ENCODE measurements at places on chromosomes 2 and 18. TPM values are rescaled to one million over a fixed set of nuclear protein-coding genes. Genes with fewer than 3 reads are reported as not detected.
A peak's percentile ranks its signal among the peaks of the same experiment; 100 is the strongest.

- H3K27ac ChIP-seq, result no peak overlapping the region
- H3K27me3 ChIP-seq, result no peaks in the 10 kb centered on the region
- DNase-seq, result no peak
- H3K4me1 ChIP-seq, result no peaks in the 10 kb centered on the region
- no peak overlapping the region for H3K4me3 ChIP-seq
- H3K36me3 ChIP-seq, result no peaks in the 10 kb centered on the region
These were observed 18.0 kb upstream of the PDE1A start for GRCh38 chr2:182444806-182445205.

DNA sequence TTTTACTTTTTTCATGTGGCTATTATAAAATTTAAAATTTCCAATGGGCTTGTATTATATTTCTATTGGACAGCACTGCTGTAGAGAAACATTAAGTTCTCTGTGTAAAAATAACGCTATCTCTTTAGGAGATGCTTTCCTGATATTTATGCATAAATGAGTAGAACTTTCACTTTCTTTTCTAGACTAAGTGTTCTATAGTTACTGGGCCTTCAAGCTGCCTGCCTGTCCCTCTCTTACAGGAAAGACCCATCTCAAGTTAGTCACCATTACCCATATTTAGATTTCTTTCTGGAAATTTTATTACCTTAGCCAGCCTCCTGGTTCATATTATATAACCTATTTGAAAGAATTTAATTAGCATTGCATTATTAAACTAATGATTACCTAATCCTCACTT, 4.8 kb downstream of the ITGA4 start:
- peaks cover 53% of the 10 kb centered on the region for H3K4me1 ChIP-seq
- H3K36me3 ChIP-seq, result no peaks in the 10 kb centered on the region
- peak; percentile 40 for DNase-seq
- H3K27me3 ChIP-seq, result no peaks in the 10 kb centered on the region

DNA sequence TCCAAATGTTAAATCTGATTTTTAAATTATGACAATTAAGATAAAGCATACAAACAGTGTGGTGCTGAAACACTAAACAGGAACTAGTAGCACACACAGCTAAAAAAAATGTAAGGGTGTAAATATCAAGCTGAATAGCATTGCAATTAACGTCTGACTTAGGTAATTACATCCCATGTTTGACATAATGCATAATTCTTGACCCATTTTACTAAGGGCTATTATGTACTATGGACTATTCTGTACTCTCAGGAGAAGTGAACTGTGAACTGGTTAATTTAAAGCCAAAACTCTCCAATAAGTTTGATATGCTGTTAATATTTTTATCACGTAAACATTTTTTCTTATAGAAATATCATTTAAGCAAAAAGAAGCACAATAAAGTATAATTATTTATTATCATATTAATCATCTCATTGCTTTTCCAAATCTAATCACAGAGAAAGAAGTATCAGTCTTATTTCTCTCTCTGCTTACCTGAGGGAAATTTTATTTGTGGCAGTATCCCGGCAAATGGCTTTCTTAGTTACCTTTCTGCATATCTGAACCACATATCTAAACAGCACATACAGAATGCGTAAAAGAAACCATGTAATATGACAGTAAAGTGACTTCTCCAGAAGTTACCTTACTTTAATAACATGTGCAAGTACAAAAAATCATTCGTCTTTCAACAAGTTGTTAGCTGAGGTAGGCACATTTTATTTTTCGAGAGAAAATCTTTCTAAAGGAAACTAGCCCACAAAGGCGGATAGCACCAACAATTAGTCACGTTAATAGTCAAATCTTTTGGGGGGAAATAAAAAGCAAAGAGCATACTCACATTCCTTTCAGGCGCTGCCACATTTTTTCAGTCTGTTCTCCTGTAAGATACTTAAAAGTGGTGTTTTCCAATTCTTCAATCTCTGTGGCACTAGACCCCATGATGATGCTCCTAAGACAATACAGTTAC, 94.9 kb upstream of the PDE1A start:
- H3K36me3 ChIP-seq, result no peaks in the 10 kb centered on the region
- no peak for DNase-seq
- H3K27ac ChIP-seq, result no peak overlapping the region
- no peaks in the 10 kb centered on the region for H3K4me1 ChIP-seq
- no peak overlapping the region for H3K4me3 ChIP-seq

- no peaks in the 10 kb centered on the region for H3K4me1 ChIP-seq
- DNase-seq, result no peak
- H3K36me3 ChIP-seq, result no peaks in the 10 kb centered on the region
- no peaks in the 10 kb centered on the region for H3K27me3 ChIP-seq
- no peak overlapping the region for H3K27ac ChIP-seq
- no peak overlapping the region for H3K4me3 ChIP-seq
These were observed 835.9 kb upstream of the CHAC2 start for GRCh38 chr2:52931660-52932059.

DNA sequence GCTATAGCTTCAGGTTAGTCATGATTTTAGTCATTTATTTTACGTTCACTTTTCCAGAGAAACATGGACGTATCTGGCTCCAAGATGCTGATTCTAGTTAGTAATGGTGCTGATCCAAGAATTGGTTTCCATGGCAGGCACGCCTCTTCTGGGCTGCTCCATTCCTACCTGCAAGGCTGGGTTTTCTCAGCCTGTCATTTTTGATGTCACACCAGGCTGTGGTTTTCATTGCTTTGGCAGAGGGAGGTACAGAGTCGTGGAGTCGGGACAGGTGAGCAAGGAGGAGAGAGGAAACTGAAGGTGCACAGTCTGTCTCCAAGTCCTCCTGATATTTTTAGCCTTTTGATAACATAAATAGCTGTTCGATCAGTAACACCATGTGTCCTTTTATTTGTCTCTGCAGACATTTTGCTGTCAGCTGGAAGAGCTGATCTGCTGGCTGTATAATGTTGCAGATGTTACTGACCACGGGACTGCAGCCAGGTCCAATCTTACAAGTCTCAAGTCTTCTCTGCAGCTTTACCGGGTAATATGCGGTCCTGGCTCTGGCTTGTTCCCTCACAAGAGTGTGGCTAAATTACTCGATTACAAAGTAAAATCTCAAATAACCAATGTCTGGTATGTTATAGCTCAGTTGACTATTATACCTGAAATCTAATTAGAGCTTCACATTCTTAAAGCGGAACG, 17.8 kb downstream of the CEP68 start:
- no peaks in the 10 kb centered on the region for H3K27me3 ChIP-seq
- DNase-seq, result no peak
- H3K4me3 ChIP-seq, result no peak overlapping the region
- peaks cover 4% of the 10 kb centered on the region for H3K4me1 ChIP-seq
- H3K36me3 ChIP-seq, result peaks cover 45% of the 10 kb centered on the region

DNA sequence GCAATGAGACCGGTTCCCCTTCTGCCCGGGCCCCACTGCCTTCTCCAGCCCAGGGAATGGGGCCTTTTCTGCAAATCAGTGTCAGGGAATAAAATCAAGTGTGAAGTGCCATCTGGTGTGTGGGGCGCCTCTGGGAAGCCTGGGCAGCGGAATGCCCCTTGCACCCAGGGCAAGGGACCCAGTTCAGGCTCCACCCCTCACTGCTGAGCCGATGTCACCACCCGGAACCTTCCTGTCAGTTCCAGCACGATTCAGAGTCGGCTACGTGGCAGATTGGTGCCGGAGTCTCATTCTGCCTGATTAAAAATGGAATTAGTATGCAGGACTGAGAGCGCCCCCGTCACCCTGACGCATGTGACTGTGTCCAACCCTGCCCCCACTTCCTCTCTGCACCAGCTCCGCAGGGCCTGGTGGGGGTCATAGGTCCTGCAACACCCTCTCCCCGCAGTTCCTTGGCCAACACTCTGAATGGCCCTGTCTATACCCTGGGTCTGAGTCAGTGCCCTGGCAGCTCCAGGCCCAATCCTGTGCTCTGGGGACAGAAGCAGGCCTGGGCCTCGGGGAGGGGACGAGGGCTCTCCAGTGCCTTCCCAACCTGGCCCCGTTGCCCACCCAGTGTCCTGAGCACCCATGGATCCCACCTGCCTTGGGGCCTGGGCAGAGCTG, 8.2 kb upstream of the ALPI start:
- no peak overlapping the region for H3K27ac ChIP-seq
- H3K4me1 ChIP-seq, result no peaks in the 10 kb centered on the region
- no peak overlapping the region for H3K4me3 ChIP-seq
- no peaks in the 10 kb centered on the region for H3K27me3 ChIP-seq

DNA sequence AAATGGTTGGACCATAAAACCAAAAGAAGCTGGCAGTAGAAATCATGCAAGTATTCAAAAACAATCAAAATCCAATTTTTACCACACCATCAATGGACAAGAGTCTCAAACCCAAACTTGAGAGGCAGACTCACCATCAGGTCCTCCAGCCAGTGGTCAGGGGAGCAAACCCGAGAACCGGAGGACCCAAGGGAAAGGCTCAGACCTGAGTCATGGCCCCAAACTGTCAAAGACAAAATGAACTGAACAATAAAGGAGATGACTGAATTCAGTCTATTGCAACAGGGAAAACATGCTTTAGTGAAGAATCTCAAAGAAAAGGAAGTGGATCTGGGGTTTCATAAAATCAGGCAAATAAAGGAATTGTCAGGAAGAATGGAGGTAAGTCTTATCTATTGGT, 150.7 kb upstream of the MGAT5 start:
- DNase-seq, result no peak
- no peaks in the 10 kb centered on the region for H3K27me3 ChIP-seq
- H3K27ac ChIP-seq, result no peak overlapping the region
- H3K36me3 ChIP-seq, result no peaks in the 10 kb centered on the region

SLC14A1 gene
- 2.8 TPM for total RNA-seq

- H3K27ac ChIP-seq, result no peak overlapping the region
- no peak overlapping the region for H3K4me3 ChIP-seq
- no peak for DNase-seq
- H3K4me1 ChIP-seq, result no peaks in the 10 kb centered on the region
These were observed 15.9 kb downstream of the KIDINS220 start for GRCh38 chr2:8821276-8822217.
